Natural killer cell (primary cell): ENCODE measurements at places on chromosomes 4 and X.

DNA sequence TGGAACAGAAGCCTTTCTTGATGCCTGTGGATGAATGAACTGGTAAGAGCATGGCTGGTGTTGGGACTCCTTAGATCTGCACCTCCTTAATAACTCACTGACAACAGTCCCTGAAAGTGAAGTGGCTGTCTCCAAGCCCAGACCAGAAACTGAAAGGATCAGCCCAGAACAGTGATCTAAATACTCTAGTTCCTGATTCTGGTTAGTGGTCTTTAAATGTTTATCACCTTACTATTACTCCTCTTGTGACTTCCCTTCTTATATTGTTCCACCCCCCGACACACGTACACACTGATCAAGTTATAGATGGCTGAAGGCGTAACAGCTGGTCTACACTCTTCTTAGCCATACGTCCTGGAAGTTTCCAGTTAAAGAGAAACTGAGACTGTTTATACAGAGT is 33.8 kb upstream of the ARMCX2 start:
- no peak for DNase-seq

DNA sequence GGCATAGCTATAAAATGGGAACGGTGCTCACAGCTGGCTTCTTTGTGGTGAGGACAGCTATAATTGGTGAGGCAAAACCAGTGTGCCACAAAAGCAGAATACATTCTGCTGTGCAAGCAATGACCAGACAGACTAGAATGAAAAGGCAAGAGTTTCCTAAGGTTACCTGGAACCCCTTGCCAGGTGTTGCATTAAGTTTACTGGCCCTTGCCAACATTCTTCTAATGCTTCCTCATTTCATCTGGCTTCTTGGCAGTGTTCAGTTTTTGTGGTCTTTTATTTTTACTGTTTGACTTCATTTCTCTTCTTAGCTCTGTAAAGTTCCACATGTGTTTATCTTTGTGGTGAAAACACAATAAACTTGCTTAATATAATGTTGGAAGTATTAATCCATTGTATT is 131.4 kb downstream of the PTTG2 start:
- no peak for DNase-seq

- DNase-seq, result no peak
These were observed 12.9 kb downstream of the ING2 start for GRCh38 chr4:183517781-183518180.

DNA sequence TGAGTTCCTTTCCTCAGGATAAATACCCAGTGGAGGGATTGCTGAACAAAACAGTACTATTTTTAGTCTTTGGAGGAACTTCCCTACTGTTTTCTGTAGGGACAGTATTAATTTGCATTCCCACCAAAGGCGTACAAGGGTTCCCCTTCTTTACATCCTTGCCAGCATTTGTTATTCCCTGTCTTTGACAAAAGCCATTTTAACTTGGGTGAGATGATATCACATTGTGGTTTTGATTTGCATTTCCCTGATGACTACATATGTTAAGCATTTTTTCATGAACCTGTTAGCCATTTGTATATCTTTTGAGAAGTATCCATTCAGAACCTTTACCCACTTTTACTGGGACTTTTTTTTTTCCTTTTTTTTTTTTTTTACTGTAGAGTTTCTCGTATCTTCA is 126.2 kb upstream of the ANXA10 start:
- no peak for DNase-seq

- no peak for DNase-seq
These were observed 3.7 kb upstream of the STIM2 start for GRCh38 chr4:26856906-26857277.
